ENCODE measurements at places on chromosomes 7 and 10. TPM values are rescaled to one million over a fixed set of nuclear protein-coding genes. Genes with fewer than 3 reads are reported as not detected.

Gene CD36
- 0.68 TPM for total RNA-seq

- no peak for DNase-seq
Measured at GRCh38 chr7:17300012-17300411, 1.6 kb downstream of the AHR start.

Gene HTRA1
- total RNA-seq = 0.13 TPM

GRCh38 chr10:79268161-79268601 lies 79.1 kb upstream of the PPIF start:
- DNase-seq = no peak

DNA sequence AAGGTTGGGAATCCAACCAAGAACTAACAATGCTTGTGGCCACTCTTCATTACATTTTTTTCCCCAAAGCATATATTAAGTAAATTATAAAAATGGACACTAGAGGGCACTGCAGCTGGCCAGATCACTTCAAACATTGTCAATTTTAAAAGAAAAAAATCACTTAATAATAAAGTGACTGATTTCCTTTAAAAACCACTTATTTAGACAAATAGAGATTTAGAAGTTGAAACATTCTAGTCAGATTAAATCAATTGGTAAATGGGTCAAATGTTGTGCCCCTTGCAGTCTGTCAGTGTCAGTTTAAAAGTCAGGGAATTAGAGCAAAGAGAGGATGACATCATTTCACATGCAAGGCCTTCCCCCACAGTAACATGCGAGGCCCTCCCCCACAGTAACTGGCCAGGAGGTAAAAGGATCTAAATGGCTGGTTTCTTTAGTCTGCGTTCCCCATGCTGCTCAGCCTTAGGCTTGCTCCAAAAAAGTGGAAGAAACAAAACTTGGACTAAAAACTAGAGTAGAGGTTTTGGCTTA lies 177.9 kb downstream of the SKAP2 start:
- DNase-seq = no peak

DNA sequence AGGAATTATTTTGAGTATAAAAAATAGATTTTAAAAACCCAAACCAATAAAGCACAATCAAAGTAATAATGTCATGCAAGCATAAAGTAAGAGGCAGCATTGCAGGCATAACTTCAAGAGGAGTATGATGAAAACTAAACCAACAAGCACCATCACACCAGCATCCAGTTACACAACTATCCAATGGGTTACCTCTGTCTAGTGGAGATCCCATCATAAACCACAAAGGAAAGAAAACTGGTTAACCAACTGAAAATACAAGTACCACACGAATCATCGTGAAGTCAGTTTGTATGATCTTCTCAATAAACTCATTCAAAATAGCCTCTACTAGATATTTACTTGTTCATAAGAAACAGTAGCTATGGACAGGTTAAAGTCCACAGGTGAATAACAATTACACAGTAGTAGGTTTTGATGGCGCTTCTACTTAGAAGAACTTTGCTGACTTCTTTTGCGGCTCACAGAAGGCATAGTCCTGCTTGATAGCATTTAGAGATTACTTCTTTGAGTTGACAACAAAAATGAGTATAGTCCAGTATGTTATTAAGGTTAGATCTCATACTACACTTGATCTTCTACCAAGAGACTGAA lies 116.6 kb downstream of the MICU1 start:
- DNase-seq = no peak

- no peak for DNase-seq
Measured at GRCh38 chr10:99443500-99443899, 13.1 kb upstream of the GOT1 start.

Gene OR2A1
- total RNA-seq = not detected

GRCh38 chr7:149866139-149866778 lies 7.5 kb upstream of the ATP6V0E2 start:
- DNase-seq = no peak

GRCh38 chr10:91043173-91043910 lies 122.5 kb upstream of the ANKRD1 start:
- no peak for DNase-seq

Gene NKX2-3
- total RNA-seq = not detected

Data from activated T-cell treated with anti-CD3 and anti-CD28 coated beads, Interleukin-2, amount 50 U/mL, for 4 hours (primary cell).